ENCODE measurements at places on chromosomes 4 and X.

- DNase-seq: no peak
Measured at GRCh38 chr4:26583538-26583864, 383 bp upstream of the TBC1D19 start.

GRCh38 chr4:42123071-42123644, 29.3 kb downstream of the BEND4 start:
- DNase-seq: no peak

GRCh38 chr4:1451106-1451751, 45.0 kb upstream of the NKX1-1 start:
- no peak for DNase-seq

GRCh38 chr4:41214136-41214824, at the start of gene APBB2:
TSS of gene APBB2 (minus strand) at chr4:41214542. CDS start at chr4:41033254, 181,288 bp downstream.
- DNase-seq: no peak

DNA sequence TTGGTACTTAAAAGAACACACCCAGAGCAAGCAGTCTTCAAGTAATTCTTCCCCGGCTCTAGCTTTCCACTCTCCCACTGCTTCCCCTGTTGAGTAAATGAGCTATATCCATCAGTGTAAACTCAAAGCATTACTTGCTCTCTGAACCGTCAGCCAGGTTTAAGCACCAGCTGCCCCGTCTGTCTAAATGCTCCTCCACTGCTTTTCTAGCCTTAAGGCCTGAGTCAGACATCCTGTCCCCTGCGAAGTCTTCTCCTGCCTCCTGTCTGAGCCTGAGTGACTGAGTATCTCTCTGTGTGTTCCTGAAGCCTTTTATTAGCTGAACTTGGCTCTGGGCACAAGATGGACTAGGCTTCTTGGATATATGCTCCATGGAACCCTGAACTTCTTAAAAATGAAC, 205.1 kb downstream of the STK32B start:
- no peak for DNase-seq

DNA sequence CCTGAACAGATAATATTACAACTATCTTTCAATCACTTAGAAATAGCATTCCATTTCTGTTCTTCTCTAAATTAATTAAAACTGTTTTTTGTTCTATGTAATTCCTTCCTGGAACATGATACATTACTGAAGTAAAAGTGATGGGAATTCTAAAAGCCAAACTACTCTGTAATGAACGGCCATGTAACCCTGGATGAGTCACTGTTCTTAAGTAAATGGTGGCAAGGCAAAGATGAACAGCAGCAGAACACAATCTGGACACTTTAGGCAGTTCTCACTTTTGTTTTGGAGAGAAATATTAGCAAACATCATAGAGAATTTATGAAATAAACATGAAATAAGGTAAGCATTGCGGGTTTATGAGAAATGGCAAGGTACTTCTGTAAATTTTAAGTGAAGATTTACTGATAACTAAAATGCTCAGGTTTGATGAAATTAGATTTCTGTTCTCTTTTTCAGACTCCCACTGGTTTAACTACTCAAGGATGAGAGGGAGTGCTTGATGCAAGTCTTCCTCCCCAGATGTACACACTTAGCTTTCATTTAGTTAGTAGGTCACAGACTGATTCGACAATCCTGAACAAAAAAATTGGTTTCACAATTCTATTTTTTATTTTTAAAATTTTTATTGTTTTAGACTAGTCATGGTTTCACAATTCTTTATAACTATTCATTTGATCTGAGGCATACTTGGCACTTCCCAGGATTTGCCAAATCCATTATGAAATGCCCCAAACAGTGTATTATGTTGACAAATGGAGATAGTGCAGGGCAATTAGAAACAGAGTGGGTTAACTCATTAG, 964 bp upstream of the GPR82 start:
- no peak for DNase-seq

DNA sequence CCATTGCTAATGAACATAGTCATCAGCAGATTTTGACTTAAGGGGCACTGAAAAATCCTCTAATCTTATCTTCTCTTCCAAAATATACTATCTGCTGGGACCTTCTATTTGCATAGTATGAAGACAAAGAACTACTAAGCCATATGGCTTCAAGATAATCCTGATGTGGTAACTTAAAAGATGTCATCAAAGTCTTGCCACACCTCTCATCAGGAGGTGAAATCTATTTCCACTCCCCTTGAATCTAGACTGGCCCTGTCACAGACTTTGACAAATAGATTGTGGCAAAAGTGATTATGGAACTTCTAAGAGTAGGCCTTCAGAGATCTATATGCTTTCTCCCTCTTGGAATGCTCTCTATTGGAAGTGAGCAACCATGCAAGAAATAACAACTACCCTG, 27.3 kb upstream of the TET2 start:
- no peak for DNase-seq

- DNase-seq: no peak
Measured at GRCh38 chr4:38313999-38314561, 349.9 kb upstream of the KLF3 start.

GRCh38 chr4:102732678-102733077, 28.1 kb downstream of the MANBA start:
- no peak for DNase-seq

- DNase-seq: no peak
Measured at GRCh38 chrX:19790829-19791228, 96.6 kb downstream of the SH3KBP1 start.

GRCh38 chrX:11429538-11430085, 136.4 kb downstream of the AMELX start:
- no peak for DNase-seq

GRCh38 chr4:17512973-17513665, 1.2 kb upstream of the QDPR start:
- DNase-seq: no peak

- no peak for DNase-seq
Measured at GRCh38 chr4:88672987-88673386, 24.6 kb downstream of the NAP1L5 start.

DNA sequence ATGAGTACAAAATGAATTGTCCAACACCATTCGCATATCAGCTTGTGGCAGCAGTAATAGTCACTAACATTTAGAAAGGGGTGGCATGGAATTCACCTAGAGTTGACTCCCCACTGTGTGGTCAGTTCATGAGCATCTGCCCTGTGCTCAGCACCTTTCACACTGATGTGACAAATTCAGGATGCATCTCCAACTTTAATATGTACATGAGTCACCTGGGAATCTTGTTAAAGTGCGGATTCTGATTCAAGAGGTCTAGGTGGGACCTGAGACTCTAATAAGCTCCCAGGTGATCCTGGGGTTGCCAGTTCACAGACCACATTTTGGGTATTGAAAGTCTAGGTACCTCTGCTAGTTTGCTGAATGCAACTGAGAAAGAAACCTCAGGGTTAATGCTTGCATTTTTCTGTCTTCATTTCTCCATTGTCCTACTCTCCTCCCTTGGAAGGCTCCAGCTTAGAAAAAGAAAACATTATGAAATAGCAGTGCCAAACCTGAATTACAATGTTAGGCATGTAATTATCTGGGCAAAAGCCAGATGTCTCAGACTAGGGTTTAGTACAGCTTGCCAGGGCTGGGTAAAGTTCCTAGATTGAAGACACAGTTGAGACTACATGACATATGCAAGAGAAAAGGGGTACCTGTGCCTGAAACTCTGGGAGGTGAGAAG, 32.7 kb downstream of the TMSB4X start:
- DNase-seq: no peak

- no peak for DNase-seq
Measured at GRCh38 chrX:50495616-50496015, 25.0 kb upstream of the DGKK start.

GRCh38 chr4:184237612-184238011, 19.9 kb upstream of the ENPP6 start:
- no peak for DNase-seq

- DNase-seq: no peak
Measured at GRCh38 chr4:161900110-161900509, 263.7 kb downstream of the FSTL5 start.

DNA sequence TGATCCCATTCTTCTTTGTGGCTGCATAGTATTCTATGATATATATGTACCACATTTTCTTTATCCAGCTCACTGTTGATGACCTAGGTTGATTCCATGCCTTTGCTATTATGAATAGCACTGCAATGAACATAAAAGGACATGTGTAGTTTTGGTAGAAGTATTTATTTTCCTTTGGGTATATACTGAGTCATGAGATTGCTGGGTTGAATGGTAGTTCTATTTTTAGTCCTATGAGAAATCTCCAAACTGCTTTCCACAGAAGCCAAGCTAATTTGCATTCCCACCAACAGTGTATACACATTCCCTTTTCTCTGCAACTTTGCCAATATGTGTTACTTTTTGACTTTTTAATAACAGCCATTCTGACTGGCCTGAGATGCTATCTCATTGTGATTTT, 278.3 kb downstream of the PCDH18 start:
- DNase-seq: no peak

GRCh38 chrX:7158468-7158990, 10.6 kb upstream of the PUDP start:
- no peak for DNase-seq

GRCh38 chrX:121854614-121854911, 807.2 kb downstream of the GLUD2 start:
- no peak for DNase-seq

- peak; percentile 33 for DNase-seq
Measured at GRCh38 chr4:10094841-10095240, 21.8 kb downstream of the WDR1 start.

DNA sequence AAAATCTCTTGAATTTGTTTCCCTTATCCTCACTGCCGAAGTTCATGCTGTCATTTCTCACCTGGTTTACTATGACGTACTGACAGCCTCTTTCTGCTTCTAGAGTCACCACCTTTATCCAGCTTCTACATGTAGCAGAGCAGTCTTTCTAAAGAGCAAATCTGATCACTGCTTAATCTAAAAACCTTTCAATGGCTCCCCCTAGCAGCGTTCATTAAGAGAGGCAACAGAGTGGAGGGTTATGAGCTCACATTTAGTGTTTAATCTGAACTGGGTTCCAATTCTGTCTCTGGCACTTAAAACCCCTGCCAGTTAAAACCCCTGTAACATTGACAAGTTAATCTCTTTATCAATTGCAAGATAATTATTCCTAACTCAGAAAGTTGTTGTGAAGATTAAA, 4.4 kb downstream of the RBPJ start:
- peak; percentile 42 for DNase-seq

DNA sequence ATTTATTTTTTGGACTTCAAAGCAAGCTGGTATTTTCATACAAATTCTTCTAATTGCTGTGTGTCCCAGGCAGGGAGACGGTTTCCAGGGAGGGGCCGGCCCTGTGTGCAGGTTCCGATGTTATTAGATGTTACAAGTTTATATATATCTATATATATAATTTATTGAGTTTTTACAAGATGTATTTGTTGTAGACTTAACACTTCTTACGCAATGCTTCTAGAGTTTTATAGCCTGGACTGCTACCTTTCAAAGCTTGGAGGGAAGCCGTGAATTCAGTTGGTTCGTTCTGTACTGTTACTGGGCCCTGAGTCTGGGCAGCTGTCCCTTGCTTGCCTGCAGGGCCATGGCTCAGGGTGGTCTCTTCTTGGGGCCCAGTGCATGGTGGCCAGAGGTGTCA, 15.3 kb downstream of the FGFR3 start:
- DNase-seq: no peak

DNA sequence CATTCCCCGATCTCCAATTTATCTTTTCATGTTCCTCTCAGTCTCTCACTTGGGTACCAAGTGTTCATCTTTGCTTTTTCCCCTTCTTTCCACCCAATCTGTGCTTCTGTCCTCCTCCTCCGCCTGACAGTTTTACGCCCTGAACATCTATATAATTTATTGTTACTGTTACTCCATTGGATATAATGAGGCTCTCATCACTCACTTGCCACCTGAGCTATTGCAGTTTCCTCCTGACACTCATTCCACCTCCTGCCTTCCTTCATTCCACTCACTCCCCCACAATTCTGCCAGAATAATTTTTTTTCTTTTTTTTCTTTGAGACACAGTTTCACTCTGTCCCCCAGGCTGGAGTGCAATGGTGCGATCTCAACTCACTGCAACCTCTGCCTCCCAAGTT, 77.6 kb upstream of the SORBS2 start:
- DNase-seq: no peak

- no peak for DNase-seq
Measured at GRCh38 chr4:18480928-18481327, 459.4 kb upstream of the LCORL start.

GRCh38 chr4:74531963-74532794, 87.2 kb downstream of the AREG start:
- DNase-seq: no peak

DNA sequence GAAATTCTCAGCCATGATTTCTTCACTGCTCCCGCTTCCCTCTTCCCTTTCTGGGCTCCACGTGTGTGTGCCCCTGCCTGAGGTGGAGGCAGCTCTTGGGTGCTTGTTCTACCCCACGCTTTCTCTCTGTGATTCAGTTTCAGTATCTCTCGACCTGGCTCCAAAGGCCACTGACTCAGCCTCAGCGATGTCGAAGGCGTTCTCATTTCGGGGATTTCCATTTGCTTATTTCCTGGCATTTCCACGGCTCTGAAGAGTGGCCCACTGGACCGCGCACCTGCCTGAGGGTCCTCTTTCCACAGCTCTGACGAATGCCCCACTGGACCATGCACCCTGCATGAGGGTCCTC, 52.4 kb downstream of the GAK start:
- peak; percentile 24 for DNase-seq

DNA sequence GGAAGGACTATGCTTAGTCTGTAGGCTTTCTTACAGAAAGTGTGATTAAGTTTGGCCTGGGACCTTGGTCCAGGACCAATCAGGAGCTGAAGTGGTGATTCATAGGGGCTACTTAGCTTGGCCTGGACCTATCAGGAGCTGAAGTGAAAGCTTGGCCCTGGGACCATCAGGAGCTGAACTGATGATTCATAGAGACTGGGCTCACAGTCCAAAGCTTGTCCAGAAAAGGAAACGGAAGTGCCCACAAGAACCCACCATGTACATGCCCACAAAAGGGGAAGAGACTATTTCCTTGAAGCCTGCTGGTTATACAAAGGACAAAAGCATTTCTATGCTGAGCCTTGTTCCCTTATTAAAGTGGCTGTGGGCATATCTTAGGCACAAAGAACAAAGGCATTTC, 12.6 kb downstream of the TENT5D start:
- DNase-seq: no peak

GRCh38 chr4:185506422-185506821, 28.9 kb downstream of the PDLIM3 start:
- DNase-seq: no peak

DNA sequence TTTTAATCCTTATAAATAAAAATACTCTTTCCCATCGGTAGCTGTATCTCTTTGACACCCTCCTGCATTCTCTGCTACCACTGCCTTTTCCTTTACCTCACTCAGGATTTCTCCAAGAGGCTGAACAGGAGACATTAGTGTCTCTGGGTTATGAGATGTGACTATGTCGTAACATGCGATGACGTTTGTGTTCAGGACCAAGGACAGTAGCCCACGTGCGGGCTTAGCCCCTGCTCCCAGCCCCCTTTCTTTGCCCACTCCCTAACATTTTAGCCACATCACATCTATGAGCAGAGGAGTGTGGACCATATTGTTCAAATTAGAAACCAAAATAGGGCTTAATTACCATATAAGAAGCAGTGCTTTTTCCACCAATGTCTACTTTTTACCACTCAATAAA, 369.3 kb downstream of the FBXW7 start:
- no peak for DNase-seq

GRCh38 chrX:152137771-152138387, 498 bp downstream of the MAGEA10 start:
- no peak for DNase-seq
